ENCODE measurements at places on chromosomes 11 and 22. TPM values are rescaled to one million over a fixed set of nuclear protein-coding genes. Genes with fewer than 3 reads are reported as not detected.

Gene MS4A15
- total RNA-seq = not detected

Gene FADS2
- total RNA-seq = 392 TPM

- no peak overlapping the region for H3K27ac ChIP-seq
- H3K4me3 ChIP-seq = no peak overlapping the region
- no peak for DNase-seq
Observed at GRCh38 chr22:23685205-23685784, 5.5 kb upstream of the RGL4 start.

Gene PCSK7
- 46.4 TPM for total RNA-seq

DNA sequence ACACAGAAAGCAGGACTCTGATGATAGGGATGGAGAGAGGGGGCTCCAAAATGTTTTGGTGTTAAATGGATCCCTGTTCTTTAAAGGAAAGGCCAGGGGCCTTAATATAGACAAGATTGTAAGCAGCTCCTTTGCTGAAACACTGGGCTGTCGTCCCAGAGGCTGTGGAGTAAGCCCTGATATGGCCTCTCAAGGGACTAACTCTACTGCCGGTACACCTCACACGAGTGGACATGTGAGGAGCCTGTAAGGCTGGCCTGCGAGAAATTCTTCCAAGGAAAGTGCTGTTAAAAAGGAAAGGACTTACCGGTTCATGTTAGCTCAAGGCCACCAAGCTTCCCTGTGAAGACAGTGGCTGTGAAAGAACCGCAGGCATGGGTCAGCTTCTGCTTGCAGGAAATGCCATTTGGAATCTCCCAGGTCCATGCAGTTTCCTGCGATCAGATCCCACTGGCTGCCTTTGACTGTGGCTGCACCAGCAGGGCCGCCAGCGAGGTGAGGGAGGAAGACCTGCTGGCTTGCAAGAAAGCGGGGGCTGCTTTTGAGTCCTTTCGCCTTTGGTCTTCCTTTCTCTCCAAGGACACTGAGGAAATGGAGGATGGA lies 106.6 kb downstream of the PRR5L start:
- H3K27ac ChIP-seq = no peak overlapping the region
- H3K4me3 ChIP-seq = no peak overlapping the region
- H3K27me3 ChIP-seq = no peaks in the 10 kb centered on the region
- no peaks in the 10 kb centered on the region for H3K36me3 ChIP-seq

Gene APOBEC3H
- total RNA-seq = not detected

Data from GM23338 (cell line).